Brain microvascular endothelial cell (primary cell): ENCODE measurements at places on chromosomes 5 and 9.
A peak's percentile ranks its signal among the peaks of the same experiment; 100 is the strongest.

- DNase-seq, result no peak
Observed at GRCh38 chr5:133938039-133938821, 30.2 kb downstream of the C5orf15 start.

- DNase-seq, result no peak
Observed at GRCh38 chr9:82057805-82058204, 69.2 kb downstream of the SPATA31D1 start.

- DNase-seq, result peak; percentile 61
Observed at GRCh38 chr9:3337515-3338225, 188.1 kb downstream of the RFX3 start.

DNA sequence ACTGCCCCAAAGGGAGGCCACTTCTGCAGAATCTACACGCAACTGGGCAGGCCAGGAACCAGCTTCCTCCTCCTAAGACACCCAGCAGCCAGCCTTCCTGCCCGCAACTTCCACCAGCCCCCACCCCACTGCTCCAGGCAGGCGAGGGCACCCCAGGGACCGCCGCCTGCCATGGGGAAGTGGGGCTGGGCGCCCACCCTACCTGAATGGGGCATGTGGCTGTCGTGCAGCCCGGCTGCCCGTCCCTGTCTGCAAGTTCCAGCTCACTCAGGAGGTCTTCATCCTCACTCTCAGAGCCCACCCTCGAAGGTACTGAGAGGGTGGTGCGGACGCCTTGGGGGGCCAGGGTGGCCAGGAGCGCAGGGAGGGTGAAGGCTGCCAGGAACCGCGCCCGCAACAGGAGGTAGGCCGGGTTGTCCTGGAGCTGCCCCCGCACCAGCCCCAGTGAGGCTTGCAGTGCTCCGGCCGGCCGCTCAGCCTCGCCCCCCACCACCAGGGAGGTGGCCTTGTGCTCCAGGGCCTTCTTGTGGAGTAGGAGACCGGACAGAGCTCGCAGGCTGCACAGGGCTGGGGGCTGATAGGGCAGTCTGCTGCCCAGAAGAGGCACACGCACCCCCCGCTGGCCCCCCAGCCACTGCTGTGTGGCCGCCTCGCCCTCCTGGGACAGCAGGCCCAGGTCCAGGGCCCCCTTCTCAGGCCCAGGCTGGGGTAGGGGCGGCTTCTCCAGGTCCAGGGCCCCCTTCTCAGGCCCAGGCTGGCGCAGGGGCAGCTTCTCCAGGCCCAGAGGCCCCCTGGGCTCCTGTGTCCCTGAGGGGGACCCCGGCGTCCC lies 4.1 kb upstream of the CARD9 start:
- DNase-seq, result no peak

GRCh38 chr5:147175516-147176097 lies 59.2 kb upstream of the STK32A start:
- DNase-seq, result no peak

DNA sequence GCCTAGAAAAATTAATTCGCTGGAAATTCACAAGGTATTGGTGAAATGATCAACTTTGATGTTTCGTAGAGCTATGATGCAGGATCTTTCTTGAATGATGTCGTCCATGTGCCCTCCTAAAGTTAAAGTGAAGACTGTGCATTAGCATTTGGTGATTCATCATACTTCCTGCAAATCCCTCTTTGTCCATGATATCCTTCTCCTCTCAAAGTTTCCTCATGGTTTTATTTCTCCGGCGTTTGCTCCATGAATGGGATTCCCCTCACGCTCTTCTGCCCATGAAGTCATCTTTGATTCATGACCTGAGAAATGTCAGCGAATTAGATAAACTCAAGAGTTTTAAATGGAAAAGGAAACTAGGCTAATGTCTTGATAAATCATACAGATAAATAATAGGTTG lies 372.7 kb downstream of the PSAT1 start:
- no peak for DNase-seq

DNA sequence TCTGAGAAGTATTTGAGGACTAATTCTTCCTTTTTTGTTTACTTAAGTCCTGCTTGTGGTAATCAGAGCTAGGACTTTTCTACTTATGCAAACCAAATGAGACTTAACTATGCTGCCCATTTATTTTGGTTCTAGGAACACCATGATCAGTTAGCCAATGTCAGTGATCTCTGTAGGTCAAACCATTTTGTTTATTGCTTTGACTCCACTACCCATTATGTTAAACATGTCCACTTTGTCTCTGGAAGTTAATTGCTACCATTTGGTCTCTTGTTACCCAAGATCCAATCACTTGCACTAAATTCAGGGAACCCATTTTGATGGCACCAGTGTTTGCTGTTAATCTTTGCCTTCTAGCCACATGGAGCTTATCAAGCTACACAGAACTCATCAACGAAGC lies 161.9 kb downstream of the CCDC171 start:
- DNase-seq, result no peak

- DNase-seq, result peak; percentile 92
Observed at GRCh38 chr9:68779558-68780379, 74.7 kb downstream of the PIP5K1B start.

DNA sequence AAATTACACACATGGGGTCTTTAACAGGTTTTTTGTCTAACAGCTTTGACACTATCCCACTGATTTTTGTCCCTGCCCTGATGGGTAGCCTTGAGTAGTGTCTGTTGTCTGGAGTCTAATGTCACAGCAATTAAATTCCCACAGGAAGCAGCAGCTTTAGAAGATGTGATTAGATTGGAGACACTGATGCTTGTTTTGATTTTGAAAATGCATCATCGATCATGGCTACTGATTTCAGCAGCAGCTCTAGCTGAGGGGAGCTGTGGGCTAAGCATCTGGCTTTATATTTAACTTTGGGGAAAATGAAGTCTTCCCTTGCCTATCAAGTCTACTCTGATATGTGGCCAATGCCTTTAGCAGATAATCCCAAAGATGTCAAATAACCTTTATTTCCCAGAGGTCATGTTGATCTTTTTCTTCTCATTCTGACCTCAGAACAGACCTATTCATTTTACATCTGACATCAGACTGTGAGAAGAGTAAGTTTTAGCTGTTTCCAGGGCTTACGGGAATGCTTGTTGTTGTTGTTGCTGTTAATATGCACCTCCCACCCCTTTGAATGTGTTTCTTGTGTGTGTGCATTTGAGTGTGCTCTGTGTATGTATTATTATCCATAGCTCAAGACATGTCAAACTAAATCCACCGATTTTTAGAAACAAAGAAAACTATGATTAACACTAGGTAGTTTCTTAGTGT lies 704.9 kb upstream of the NUDT12 start:
- no peak for DNase-seq

- DNase-seq, result no peak
Observed at GRCh38 chr9:114061830-114062474, 16.1 kb downstream of the AMBP start.

DNA sequence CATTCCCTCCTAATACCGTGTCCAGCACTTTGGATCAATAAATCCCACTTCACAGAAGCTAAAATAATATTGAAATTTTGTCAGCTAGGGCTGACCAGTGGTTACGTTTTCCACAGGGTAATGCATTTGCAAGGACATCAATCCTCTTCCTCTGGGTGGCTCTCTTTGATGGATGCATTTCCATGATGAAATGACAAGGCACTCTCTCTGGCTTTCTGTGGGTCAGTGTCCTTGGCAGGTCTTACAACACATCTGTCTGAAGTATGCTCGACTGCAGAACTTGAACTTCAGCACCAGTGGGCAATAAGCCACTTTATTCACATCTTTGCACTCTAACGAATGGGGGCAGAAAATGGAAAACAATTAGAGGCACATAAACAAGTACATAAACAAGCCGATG lies 330.1 kb downstream of the ADAMTS6 start:
- no peak for DNase-seq

- no peak for DNase-seq
Observed at GRCh38 chr5:32210151-32210550, 36.0 kb upstream of the GOLPH3 start.

DNA sequence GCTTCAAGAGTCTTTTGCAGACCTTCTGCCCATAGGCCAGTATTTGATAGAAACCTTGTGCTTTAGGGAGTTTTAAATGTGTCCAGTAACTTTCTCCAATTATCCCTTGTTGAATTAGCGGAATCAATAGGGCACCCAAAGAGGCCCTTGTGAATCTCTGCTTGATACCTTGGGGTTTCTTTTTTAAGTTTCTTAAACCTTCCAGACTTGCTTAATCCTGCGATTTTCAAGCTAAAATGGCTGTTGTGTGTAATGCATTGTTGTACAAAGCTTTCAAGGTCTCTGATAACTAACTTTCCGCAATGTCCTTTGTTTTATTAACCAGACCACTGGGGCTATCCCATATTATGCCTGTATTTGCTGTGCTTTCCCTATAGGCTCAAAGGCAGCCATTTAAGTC lies 577.4 kb upstream of the RORB start:
- no peak for DNase-seq

GRCh38 chr5:44245935-44246334 lies 143.3 kb downstream of the FGF10 start:
- no peak for DNase-seq

- no peak for DNase-seq
Observed at GRCh38 chr9:130898552-130898852, 1.9 kb upstream of the QRFP start.

DNA sequence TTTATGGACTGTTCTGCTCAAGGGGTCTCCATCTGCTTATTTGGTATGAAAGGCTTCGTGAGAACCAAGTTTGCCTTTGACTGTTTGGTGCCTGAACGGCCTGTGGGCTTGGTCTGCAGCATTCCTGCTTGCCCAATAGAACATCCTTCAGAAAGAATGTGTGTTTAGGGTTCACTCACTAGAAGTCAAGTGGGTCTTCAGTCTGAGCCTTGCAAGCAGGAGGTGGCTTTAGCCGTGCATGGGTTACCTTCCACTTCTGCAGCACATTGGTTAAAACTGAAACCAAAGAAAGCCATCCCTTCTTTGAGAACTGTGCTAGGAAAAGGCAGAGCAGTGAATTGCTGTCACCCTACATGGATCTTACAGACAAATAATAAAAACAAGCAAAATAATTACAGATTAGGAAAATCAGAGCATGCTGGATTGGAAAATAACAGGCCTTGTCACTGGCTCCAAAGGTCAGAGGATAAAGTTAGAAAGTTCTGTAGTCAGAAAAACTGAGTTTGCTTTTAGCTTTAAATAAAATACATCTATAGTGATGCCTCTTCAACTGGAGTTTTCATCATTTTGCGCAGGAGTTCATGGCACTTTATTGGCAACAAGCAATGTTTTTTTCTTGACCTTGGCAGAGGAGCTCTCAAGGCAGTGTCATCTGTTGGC lies 16.6 kb downstream of the WWC1 start:
- no peak for DNase-seq

DNA sequence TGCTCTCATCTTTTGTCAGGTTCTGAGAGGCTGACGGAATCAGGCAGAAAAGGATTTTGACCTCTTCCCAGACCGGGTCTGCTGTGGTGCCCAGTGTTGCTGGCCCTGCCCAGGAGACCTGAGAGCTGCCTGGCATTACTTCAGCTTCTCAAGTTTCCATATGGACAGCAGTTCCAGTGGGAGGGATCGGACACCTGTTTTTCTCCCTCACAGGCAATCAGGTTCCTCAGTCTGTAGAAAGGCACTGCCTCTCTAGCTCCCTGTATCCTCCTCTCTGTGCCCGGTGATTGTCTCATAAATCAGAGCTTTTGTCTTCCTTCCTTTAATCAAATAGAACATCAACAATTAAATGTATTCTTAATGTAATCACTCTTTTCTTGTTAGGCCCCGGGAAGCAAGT lies 198.7 kb downstream of the SEMA6A start:
- no peak for DNase-seq

GRCh38 chr5:63094730-63095129 lies 516.1 kb downstream of the LRRC70 start:
- no peak for DNase-seq

DNA sequence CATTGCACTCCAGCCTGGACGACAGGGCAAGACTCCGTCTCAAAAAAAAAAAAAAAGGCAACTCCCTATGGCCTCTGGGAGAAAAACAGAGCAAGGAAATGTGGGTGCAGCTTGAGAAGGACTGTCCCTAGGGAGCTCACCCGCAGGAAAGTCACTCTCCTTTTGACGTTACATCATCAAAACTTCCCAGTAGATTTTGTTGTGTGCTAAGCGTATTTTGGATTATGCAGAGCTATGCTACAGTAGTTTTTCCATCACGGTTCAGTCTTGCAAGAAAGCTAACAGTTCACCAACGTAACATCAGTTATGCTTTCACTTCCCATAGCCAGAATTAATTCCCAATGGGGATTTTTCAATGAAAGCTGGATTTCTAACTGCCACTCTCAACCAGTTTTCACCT lies 138.8 kb downstream of the HSD17B3 start:
- DNase-seq, result no peak

GRCh38 chr9:84169240-84169639 lies 171.3 kb downstream of the SLC28A3 start:
- peak; percentile 61 for DNase-seq

DNA sequence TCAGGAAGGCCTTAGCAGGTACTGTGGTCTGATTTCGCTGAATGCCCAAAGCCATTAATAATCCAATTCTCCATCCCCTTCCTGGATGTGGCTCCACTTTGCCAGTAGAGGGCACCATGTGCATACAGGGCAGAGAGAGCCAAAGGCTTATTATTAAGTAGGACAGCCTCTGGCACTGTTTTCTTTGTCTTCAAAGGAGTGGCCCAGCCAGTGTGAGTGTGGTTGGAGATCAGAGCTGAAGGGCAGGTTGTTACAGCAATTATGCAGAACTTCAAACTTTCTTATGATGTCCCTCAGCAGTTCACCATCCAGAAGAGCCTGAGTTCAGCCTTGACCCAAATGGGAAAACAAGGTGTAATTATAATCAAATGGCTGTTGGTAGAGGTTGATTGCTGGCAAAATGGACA lies 38.6 kb upstream of the CEMIP2 start:
- DNase-seq, result peak; percentile 62

- no peak for DNase-seq
Observed at GRCh38 chr9:37348917-37349316, 73.6 kb upstream of the GRHPR start.

DNA sequence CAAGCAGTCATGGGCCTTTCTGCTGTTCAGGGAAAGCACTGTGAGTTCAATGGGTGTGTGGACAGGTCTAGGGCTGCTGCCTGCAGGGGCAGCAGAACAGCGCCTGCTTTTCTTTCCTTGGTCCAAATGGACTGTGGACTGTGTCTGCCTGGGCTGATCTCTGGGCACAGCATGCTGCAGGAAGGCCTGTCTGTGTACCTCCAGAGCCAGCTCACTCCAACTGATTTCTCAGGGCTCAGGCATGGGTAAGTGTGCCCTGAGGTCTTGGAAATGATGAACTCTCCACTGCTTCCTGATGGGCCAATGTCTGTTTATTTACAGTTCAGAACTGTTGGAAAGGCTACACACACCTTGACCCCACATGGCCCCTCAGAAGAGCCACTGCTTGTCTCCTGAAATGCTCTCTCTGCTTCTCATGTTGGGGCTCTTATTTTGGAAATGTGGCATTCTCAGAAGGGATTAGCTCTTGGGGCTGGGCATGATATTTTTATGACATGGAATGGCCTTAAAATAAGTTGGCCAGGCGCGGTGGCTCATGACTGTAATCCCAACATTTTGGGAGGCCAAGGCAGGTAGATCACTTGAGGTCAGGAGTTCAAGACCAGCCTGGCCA lies 27.0 kb downstream of the SLC22A4 start:
- DNase-seq, result no peak

DNA sequence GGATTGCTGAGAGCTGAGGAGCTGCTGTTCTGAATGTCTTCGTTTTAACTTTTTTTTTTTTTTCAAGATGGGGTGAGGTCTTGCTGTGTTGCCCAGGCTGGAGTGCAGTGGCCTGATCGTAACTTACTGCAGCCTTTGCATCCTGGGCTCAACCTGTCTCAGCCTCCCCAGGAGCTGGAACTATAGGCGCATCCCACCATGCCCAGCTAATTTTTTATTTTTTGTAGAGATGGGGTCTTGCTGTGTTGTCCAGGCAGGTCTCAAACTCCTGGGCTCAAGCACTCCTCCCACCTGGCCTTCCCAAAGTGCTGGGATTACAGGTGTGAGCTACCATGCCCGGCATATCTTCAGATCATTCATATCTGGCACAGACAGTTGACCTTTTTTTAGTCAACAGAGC lies 46.5 kb downstream of the TRIO start:
- no peak for DNase-seq
